ENCODE measurements at places on chromosomes 13 and 19. TPM values are rescaled to one million over a fixed set of nuclear protein-coding genes. Genes with fewer than 3 reads are reported as not detected.

GRCh38 chr13:52319876-52320275, 86.1 kb downstream of the THSD1 start:
- no peak for DNase-seq

- DNase-seq, result no peak
Measured at GRCh38 chr13:23243066-23243465, 62.3 kb downstream of the SGCG start.

DNA sequence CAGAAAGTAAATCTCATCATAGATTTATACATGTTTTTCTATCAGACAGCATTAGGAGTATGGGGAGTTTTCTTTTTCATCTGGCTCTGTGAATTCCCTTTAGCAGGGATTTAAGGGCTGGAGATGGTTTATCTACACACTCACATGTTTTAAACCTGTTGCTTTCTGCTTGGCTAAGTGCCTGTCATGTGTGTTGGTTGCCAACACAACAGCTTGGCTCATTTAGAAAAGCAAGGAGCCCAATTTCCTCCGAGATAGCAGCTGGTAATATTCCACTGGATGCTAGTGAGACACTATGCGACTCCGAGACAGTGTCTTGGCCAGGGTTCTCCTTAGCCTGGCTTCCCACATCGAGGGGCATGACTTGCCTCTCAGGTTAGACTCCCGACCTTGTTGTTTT, 83.3 kb downstream of the KLF5 start:
- DNase-seq, result no peak

- DNase-seq, result no peak
Measured at GRCh38 chr19:37227996-37228395, 10.0 kb downstream of the ZNF383 start.

Gene SLC17A7
- polyA plus RNA-seq, result 0.64 TPM

Gene SIGLECL1
- polyA plus RNA-seq, result not detected

Gene GFY
- 0.12 TPM for polyA plus RNA-seq

Gene ELANE
- polyA plus RNA-seq, result 0.53 TPM

All from heart left ventricle (tissue), 16 donors.